ENCODE measurements at places on chromosomes 5 and 9.

DNA sequence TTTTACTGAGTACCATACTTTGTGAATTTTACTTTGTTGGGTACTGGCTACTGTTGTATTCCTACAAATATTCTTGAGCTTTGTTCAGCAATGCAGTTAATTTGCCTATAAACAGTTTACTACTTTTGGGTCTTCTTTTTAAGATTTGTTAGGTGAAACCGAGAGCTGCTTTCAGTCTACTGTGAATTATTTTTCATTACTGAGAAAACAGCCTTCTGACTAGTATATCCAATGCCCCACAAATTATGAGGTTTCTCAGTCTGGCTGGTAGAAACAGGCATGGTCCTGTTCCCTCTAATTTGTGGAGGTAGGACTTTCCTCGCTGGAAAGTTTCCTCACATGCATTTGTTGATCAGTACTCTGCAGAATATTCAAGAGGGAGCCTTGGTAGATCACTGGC is 392.0 kb downstream of the ZSWIM6 start:
- no peak for DNase-seq

GRCh38 chr5:92180391-92180790 is 797.3 kb upstream of the ARRDC3 start:
- DNase-seq, result no peak

- DNase-seq, result no peak
Observed at GRCh38 chr5:82924226-82925060, 152.8 kb downstream of the TMEM167A start.

- no peak for DNase-seq
Observed at GRCh38 chr5:756171-756570, 28.4 kb downstream of the ZDHHC11B start.

- no peak for DNase-seq
Observed at GRCh38 chr5:31158686-31159085, 34.8 kb upstream of the CDH6 start.

- DNase-seq, result no peak
Observed at GRCh38 chr9:87836951-87837705, 45.5 kb upstream of the SPATA31E1 start.

DNA sequence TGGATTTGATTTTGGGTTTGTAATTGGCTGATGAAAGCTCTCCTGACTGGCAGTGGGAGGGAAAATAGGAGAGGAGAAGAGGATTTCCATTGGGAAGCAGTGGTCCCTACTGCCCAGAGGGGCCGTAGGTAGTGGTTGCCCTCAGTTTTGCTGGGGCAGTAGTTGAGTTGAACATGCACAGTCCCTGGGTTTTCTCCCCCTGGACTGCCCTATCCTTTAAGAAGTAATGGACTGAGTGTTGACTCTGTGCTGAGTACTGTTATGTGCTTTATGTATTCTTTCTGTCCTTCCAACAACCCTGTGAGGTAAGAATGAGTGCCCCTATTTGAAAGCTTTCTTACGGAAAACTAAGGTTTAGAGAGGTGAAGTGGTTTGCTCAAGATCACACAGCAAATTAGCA is 111.2 kb upstream of the RPS23 start:
- DNase-seq, result no peak

DNA sequence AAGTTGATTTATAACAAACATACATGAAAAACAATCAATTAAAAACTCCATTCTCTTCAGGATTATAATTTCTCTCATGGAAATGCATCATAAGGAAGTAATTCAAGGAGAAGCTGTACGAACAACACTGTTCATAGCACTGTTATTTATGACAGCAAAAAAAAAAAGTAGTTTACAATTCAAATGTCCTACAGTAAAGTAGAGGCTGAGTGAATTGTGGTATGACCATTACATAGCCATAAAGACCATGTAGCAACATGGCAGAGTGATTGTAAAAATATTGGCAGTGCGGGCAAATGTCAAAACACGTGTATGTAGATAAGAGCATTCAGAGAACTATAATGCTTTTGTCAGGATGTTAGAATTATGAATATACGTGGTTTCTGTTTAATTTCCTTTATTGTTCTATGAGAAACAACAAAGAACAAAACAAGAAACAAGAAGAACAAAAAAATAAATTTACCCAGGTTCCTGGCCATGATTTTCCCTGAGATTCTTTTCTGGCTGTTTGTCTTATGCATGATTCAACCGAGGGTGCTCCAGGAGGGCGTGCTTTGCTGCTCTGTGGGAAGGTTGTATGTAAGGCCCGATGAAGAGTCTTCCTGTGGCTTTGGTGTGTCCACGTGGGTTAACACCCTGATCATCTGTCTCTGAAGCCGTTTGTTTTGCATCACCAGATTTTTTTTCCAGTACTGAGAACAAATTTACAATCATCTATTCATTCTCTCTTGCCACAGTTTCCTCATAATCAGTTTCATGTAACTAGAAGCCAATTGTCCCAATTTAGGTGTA is 28.8 kb downstream of the GCNT4 start:
- no peak for DNase-seq

DNA sequence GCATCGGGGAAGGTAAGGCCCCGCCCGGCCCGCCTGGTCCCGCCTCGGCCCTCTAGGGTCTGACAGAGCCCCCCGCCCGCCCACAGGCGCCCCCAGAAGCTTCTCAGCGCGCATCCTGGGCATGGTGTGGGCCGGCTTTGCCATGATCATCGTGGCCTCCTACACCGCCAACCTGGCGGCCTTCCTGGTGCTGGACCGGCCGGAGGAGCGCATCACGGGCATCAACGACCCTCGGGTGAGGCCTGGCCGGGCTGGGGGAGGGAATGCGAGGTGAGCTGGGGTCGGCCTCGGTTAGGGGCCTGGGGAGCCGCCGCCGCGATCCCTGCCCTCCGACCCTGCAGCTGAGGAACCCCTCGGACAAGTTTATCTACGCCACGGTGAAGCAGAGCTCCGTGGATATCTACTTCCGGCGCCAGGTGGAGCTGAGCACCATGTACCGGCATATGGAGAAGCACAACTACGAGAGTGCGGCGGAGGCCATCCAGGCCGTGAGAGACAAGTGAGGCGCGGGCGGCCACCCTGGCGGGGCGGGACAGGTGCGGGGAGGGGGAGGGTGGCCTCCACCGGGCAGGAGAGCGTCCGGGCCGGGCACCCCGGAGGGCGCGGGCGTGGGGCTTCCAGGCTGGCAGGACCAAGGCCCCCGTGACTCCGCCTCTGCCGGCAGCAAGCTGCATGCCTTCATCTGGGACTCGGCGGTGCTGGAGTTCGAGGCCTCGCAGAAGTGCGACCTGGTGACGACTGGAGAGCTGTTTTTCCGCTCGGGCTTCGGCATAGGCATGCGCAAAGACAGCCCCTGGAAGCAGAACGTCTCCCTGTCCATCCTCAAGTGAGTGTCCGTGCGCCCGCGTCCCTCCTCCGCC is 7.1 kb downstream of the LRRC26 start:
- no peak for DNase-seq

DNA sequence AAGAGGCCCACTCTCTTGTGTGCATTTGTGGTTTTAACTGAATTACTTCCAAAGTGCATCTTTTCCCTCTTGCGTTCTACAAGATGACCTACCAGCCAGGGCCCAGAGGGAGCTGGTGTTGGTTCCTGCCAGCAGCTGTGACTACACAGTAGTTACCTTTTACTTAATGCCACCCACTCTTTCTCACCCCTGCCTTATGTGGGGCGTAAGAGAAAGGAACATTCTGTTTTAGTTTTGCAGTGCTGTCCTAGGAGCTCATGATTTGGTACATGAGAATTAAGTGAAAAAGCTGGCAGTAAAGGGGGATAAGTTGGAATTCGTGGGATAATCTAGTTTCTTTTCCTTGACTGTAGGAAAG is 45.4 kb downstream of the RCL1 start:
- DNase-seq, result no peak

DNA sequence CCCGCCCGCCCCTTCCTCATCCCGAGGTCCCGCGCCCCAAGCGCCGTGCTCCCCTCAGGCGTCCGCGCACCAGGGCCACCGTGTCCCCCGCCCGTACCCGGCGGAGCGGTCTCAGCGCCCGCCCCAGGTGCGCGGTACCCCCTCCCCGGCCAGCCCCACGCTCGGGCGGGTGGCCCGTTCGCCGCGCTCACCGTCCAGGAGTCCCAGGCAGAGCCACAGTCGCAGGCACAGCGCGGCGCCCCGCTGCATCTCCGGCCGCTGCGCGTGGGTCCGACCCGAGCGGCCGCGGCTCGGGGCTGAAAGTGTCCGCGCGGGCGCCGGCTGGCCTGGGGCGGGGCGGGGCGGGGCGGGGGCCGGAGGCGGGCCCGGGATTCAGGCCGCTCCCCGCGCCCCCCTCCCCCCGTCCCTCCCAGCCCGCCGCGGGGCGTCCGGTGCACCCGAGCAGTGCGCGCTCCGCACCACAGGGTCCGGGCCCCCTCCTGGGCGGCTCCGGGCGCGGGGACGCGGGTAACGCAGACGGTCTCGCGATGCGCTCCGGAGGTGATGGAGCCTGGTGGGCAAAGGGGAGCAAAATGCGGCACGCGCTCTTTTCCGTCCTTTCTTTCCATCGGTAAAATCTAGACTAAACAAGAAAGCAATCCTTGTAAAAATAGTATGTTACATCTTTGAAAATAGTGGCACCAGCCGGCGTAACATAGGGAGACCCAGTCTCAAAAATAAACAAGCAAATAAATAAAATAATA is at the start of gene FLT4:
Gene FLT4 (minus strand): TSS at position 304 of the 743 bp plus-strand sequence. CDS start 55 bp downstream, at position 249.
- DNase-seq, result no peak

- DNase-seq, result no peak
Observed at GRCh38 chr9:117091529-117091928, 323.3 kb downstream of the ASTN2 start.

DNA sequence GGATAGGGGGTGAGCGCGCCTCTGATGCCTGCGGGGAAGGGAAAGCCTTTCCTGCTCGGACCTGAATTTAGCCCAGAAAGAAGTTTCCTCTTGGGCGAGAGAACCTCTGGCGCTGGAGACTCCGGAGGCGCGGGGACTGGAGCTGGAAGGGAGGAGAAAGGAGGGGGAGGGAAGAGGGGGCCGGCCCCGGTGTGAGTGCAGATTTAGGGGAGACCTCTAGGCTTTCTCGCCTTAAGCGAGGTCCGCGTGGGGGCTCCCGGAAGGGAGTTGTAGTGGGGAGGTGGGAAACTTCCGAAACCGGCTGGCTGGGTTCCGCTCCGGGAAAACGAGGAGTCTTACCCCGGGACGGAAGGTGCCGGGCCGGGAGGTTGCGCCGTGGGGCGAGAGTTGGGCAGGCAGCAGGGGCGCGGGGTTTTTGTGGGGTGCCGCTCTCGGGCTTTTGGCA is 1.3 kb downstream of the PCSK5 start:
- no peak for DNase-seq

DNA sequence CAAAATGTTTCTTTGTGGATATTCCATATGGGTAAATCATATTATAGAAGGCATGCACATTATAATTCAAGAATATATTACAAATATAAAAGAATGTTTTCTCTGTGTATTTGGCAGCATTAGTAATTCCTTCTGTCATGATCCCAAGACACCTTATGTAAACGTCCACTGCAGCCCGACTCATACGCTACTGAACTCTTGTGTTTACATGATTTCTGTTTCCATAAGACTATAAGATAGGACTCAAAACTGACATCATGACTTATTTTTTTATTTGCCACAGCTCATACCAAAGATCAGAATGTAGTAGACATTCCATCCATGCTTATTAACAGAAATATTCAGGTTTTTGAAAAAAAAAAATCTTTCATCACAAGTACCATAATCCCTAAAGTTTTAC is 234.1 kb downstream of the AP3B1 start:
- no peak for DNase-seq

DNA sequence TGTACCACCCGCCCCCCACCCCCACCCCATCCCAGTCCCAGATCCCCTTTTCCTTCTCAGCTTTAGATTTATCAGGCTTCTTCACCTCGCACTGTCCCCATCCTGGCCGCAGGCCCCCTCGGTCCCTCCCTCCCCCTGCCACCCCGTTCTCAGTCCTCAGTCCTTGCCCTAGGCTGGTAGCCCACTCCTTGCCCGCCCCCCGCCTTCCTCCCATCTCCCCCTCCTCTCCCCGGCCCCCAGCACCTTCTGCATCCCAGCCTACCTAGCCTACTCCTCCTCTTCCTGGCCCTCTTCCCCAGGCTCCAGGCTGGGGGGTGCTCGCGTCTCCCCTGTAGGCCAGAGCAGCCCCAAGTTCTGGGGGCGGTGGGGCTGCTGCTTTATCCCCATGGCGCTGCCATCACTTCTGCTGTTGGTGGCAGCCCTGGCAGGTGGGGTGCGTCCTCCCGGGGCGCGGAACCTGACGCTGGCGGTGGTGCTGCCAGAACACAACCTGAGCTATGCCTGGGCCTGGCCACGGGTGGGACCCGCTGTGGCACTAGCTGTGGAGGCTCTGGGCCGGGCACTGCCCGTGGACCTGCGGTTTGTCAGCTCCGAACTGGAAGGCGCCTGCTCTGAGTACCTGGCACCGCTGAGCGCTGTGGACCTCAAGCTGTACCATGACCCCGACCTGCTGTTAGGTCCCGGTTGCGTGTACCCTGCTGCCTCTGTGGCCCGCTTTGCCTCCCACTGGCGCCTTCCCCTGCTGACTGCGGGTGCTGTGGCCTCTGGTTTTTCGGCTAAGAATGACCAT is 828 bp downstream of the NPR2 start:
- DNase-seq, result no peak

DNA sequence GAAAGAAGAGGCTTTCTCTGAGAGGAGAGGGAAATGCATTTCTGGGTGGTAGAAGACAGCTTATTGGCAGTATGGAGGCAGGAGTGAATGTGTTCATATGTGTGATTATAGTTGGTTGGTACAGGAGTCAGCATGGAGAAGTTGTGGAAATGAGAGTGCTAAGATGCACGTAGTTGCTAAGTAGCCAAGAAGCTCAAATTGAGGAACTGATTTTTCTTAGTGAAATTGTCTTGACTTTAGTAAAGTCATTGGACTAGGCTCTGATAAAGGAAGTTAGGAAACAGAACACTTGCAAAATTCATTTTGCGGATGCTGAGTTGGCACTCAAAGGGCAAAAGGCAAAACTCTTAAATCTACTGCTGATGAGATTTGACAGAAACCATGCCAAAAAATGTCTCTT is 158.9 kb upstream of the VCAN start:
- no peak for DNase-seq

- DNase-seq, result peak; percentile 60
Observed at GRCh38 chr5:78544561-78545201, 103.9 kb downstream of the LHFPL2 start.

- DNase-seq, result peak; percentile 81
Observed at GRCh38 chr9:114718801-114719221, 36.8 kb upstream of the TEX48 start.

GRCh38 chr5:39440958-39441624 is 16.3 kb upstream of the DAB2 start:
- no peak for DNase-seq

- peak; percentile 93 for DNase-seq
Observed at GRCh38 chr5:5165541-5166002, 25.4 kb downstream of the ADAMTS16 start.

All from RCC 7860 (cell line).